AG08395 (cell line): ENCODE measurements at places on chromosomes 7 and 10.

DNA sequence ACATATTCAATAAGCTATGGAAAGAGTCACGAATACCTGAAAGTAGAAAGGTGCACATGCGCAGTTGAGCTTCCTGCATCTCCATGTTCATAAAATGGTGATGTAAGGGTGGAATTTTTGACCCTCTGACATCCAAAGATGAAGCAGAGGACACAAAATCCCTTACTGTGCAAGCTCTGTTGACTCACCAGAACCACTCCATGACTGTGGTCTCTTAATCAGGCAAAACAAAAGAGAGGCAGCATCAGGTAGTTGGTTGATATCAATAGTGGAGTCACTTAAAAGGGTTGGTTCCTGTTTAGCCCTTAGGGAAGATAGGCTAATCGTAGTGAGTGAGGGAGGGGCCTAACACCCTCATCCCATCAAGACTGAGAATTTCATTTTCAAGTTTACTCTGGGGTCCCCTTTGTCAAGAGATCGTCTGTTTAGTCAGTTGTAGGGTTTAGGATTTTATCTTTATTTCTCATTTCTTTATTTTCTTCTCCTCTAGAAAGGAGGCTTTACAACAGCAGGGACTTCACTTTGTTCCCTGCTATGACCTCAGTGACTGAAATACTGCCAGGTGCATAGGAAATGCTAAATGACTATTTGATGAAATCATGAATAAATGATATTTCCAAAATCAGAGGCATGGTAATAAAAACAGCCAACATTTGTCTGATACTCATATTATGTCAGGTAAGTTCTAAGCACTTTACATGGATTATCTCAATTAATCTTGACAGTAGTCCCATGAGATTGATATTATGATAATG lies 98.1 kb downstream of the CD36 start:
- no peak for DNase-seq

GRCh38 chr10:69641261-69641980 lies 11.4 kb downstream of the FAM241B start:
- DNase-seq: peak; percentile 14

DNA sequence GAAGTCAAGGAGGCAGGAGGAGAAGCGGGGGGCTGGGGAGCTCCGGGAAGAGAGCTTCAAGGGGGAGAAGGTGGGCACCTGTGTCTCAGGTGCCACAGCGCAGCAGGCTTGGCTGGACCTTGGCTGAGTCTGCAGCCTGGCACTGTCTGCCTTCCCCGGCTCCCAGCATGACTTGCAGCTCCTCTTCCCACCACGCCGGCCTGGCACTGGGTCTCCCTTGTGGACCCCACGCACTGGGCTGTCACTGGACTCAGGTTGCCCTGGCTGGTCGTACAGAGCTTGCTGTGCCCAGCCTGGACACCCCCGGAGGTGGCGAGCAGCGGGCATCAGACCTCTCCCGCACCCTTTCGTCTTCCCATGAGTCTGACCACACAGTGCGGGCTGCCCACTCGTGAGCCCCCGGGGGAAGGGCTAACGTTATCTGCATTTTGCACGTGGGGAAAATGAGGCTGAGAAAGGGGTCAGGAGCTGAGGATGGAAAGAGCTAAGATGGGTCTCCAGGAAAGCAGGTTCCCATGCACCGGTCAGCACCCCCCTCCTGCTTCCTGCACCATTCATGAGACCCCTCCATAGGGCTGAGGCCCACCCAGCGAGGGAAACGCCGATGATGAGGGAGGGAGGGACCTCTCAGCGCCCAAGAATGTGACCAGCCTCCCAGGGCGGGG lies 40.3 kb upstream of the PSMG3 start:
- no peak for DNase-seq

GRCh38 chr10:4131407-4132215 lies 346.6 kb upstream of the KLF6 start:
- DNase-seq: peak; percentile 80

DNA sequence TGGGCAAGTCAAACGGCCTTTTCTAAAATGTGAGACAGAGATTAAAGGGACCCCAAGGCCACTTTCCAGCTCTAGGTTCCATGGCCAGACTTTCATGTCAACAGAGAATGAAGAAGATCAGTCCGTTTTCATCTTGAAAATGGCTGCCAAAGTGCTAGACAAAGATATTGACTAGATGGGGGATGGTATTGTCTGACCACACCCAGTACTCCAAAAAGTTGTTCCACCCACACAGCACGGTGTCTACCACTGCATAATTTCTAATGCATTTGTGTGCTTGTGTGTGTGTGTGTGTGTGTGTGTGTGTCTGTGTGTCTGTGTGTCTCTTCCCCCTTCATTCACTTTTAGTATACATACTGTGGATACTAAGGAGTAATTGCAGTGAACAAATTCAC lies 1.3 kb downstream of the COL1A2 start:
- DNase-seq: no peak

DNA sequence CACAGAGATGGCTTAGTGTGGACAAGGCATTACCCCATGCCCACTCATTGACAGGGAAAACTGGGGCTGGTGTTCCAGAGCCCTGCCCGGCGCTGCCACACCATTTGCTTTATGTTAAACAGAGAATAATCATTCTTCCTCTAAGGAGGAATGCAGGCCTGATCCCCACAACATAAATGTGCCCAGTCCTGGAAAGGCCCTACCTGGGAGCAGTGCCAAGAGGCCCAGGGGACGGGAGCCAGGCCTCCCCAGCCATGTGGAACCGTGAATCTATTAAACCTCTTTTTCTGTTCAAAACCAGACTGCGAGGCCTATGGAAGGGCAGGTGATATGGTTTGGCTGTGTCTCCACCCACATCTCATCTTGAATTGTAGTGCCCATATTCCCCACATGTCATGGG lies 264.1 kb downstream of the GRID1 start:
- no peak for DNase-seq
